ENCODE measurements at places on chromosomes 12 and 14. TPM values are rescaled to one million over a fixed set of nuclear protein-coding genes. Genes with fewer than 3 reads are reported as not detected.

DNA sequence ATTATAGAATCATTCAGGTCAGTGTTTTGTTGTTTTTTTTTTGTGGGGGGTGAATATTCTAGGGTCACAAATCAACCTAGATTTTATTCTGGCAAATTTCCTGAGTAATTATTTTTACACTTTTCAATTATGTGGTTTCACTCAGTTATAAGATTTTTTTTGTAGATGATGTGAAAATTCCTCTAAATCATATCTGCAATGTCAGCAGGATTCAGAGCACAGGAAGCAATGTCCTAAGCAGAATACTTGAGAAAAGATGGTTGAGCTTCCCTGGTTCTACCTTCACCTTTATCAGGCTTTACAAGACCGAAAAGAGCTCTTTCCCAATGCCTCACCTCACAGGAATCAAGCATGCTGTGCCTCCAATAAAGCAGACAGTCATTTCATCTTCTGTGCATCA, 124.3 kb downstream of the SLC41A2 start:
- H3K4me1 ChIP-seq: no peaks in the 10 kb centered on the region
- no peak overlapping the region for H3K27ac ChIP-seq
- H3K27me3 ChIP-seq: no peaks in the 10 kb centered on the region
- H3K4me3 ChIP-seq: no peak overlapping the region
- no peak for DNase-seq

DNA sequence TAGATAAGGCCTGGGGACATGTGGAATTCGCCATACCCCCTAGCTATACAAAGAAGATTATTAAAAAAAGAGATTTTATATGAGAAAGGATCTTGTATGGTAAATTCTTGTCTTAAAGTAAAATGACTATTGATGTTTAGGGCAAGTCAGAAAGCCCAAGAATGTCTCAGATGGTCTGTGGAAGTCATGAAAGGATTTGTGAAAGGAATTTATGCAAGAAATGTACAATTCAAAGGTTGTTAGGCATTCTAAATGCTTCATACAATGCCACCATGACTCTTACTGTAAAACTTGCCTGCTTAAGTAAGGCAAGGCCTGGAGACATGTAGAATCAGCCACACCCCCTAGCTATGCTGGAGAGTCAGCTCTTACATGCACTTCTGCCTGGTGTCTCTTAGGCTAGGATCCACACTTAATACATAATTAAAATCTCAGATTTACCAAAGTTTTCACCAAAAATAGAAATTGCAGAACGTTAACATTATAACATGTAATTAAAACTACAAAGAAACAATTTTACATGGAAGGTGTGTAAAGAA, 8.9 kb upstream of the ETNK1 start:
- no peaks in the 10 kb centered on the region for H3K4me1 ChIP-seq
- no peak overlapping the region for H3K4me3 ChIP-seq
- no peak overlapping the region for H3K27ac ChIP-seq
- H3K27me3 ChIP-seq: peaks cover 5% of the 10 kb centered on the region
- no peaks in the 10 kb centered on the region for H3K36me3 ChIP-seq

CIDEB gene
- 11.1 TPM for total RNA-seq

BATF gene
- 2.6 TPM for total RNA-seq

All from type B pancreatic cell (in vitro differentiated cells).